Stimulated activated CD8-positive, alpha-beta memory T cell treated with anti-CD3 and anti-CD28 coated beads, Interleukin-4, amount 100 ng/mL, for 1 hour (primary cell): ENCODE measurements at places on chromosomes 16 and 17.

- no peak for DNase-seq
These were observed 2.9 kb downstream of the ABI3 start for GRCh38 chr17:49213399-49213798.

GRCh38 chr17:39236450-39236927, 10.7 kb upstream of the STAC2 start:
- DNase-seq: no peak

DNA sequence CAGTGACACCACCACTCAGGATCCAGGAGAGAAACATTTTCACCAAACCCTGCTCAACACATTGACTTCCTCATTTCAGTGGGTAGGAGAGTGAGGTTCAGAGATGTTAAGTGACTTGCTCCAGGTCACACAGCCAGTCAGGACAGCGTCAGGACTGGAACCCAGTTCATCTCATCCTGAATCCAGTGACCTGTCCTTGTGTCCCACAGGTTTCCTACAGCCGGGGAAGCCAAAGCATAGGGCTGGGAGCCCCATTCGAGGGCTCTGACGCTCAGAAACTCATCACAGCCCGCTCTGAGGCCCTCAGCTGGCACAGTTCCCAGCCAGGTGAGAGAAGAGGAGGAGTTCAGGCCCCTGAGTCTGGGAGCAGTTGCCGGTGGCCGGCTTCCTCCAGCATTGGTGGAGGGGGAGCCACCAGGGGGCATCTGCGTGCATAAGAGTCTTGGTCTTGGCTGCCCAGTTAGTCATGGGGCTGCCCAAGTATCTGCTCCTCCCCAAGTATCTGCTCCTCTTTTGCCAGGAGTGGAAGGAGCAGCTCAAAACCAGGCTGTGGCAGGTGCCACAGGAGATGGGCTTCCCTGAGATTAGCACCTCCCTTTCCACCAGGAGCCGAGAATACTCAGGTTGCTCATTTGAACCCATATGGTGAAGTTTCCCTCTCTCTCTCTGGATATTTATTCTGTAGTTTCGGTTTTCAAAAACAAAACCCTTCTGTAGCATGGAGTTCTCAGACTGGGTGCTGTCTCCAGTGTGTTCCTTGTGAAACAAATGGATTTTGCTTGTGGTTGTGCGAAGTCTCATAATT, 56.0 kb downstream of the TNFRSF13B start:
- no peak for DNase-seq

DNA sequence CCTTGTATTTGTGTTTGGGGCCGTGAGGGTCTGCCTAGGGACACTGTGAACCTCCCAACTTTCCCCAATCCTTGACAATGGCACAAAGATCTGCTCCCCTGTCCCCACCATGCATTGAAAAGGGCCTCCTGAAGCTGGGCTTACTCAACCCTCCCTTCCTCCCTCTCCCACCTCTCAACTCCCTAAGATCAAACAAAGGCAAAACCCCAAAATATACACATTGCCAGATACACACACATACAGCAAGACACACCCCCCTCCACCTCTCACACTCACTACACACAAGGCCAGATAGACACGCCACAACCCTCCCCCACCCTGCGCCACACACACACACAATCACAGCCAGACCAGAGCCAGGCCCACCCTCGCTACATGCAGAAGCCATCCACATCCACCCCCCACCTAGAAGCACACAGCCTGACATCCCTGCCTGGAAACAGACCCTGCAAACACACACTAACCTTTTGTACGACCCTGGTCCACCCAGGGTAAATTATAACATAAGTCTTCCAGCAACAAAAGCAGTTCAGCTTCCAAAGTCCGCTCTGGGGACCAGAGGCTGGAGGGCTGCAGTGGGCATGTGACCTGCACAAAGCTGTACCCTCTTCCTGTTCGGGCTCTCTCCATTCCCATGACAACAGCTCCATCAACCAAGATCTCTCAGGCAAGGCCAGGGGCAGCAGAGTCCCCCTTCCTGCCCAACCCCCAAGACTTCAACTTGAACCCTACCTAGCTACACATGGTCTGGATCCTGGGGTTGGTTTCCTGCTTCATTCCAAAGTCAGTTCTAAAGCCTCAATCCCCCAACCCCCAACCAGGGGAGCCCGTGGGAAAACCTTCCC, 1.9 kb downstream of the PCGF2 start:
- no peak for DNase-seq

DNA sequence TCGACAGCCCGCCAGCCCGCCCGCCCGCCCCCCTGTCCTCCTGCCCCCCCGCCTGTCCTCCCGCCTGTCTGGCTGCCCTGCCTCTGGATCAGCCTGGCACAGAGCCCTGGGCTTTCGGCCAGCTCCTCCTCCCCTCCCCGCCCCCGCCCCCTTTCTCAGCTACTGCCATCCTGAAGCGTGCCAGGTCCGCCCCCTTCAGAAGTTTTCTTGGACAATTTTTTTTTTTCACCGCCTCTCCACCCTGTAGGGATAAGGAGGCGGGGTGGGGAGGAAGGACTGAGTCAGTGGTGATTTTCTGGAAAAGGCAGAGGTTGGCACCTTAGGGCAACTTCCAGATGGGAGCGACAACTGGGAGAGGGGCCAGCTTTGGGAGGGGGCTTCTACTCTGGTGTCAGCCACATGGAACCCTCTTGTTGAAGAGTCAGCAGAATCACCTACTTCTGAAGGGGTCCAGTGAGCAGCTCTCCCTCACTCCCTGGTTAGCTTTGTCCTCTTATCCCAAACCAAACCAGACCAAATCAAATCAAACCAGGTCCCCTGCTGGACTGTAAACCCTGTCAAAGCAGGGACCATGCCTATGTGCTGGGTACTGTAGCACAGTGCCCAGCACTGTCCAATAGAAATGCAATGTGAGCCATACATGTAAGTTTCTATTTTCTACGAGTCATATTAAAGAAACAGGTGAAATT, 19.7 kb downstream of the IGF2BP1 start:
- DNase-seq: no peak

GRCh38 chr17:7838090-7839075, 4.4 kb downstream of the KDM6B start:
- no peak for DNase-seq

- no peak for DNase-seq
These were observed 42.9 kb downstream of the LMF1 start for GRCh38 chr16:927931-928330.

DNA sequence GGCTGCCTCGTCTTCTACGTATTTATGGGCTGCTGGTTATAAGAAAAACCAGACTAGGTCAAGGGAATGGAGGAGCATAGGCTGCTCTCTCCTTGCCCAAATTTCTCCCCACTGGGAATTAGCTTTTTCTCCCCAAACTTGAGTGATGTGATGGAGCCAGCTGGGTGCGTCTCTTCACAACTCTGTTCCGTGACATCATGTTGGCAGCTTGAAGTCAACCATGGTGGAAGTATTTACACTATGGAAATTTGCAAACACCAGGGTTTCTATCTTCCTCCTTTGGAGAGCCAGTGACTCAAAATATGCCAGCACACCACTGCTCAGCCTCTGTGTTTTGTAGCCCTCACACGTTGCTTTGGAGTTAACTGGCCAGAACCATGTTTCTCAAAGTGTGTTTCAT, 78.1 kb downstream of the OR1D5 start:
- no peak for DNase-seq
